Stimulated activated naive CD8-positive, alpha-beta T cell treated with anti-CD3 and anti-CD28 coated beads, Interleukin-15, Interleukin-2, amounts not matched to agents 100 U/mL and 50 U/mL, for 24 hours (primary cell): ENCODE measurements at places on chromosomes 12 and 14.

DNA sequence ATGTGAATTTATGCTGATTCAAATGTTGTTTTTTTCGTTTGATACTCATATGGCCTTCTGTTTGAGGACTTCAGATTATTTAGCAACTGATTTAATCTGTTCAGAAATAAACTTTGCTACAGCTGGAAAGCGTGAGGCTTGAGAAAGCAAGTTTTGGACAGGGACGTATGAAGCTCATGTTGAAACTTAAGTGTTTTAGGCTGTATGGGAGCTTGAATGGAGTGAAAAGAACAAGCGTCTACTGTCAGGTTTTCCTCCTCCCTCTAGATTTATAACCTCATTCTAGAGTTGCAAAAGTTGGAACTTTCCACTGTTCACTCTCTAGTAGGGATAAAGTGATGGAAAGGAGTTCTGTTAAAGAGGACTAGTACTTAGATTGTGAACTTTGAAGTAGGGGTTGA is 1.0 kb downstream of the PRPF39 start:
- DNase-seq = no peak

DNA sequence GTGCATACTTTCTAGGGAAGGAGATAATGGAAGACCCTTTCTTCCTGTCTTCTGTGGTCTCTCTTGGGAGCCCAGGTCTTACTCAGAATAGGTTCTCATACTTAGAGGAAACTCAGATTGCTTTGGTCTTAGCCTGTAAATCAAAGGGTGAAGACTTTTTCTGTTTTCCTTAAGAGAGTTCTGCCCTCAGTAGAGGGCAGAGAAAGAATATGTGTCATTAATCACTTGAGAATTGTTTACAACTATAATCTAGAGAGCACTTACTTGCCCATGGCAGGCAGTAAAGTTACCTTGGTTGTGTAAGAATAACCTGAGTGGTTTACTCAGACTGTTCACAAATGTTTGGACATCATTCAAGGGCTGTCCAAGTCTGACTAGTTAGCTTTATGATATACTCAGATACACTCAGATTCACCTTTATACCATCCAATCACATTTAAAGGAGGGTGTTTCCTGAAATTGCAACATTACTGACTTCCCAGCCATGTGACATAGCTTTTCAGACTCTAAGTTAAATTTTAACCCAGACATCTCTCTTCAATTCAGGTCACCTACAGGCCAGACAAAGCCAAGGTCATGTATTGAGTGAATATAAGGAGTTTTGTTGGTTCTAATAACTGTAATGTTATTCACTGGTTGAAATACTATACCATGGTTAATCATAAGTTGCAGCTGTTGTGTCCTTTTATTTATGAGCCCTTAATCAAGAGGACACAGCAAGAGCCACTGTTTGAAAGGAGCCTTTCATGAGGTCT is 372.2 kb downstream of the RAD51B start:
- no peak for DNase-seq

DNA sequence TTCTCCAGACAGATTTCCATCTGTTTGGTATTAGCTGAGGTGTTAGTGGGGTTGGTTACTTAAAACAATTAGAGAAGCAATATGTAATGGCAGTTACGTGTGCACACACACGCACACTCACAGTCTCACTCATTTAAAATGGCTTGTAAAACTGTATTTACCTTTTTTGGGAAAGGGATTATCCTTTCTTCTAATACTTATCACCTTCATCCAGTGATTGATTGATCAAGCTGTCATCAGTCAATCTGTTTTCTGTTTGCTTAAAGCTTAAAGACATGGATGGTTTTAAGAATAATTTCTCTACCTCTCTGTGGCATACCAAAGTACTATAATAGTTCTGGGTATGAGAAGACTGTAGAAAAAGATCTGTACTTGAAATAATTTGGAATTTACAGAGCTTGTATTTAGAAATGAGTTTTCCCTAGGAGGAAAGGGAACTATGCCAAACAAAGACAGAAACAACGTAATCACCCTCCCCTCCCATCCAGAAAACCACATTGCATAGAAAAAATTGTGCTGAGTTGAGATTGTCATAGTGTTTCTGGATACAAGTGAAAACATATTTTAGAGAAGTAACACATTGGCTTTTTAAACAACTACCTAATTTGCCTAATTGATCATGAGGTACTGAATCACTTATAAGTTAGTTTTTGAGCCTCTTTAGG is 455.8 kb downstream of the PCNX1 start:
- no peak for DNase-seq

DNA sequence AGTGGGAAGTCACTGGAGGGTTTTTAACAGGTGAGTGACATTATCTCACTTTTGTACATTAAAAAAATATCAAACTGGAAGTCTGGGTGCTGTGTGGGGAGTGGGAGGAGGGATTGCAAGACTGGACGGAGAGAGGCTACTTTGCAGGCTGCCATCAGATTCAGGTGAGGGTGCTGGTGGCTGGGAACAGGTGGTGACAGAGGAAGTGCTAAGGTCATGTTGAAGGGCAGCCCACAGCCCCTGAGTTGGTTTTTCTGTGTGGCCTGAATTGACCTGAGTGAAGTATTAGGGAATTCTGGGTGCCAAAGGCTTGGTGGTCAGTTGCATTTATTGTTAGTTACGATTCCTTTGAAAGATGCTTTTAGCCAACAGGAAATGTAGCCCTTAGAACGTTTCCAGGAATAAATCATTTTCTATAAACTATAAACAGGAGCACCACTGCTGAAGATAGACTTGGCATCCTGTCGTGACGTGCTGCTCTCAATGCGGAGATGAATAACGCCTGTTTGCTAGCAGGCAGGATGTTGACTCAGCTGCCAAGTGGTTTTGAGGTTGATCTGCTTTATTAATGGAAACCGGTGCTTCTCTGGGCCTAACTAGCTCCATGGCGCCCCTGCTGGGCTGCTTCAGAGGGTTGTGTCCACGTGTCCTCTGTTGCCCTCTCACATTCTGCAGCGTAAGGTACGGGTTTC is 707.5 kb upstream of the TMEM132C start:
- peak; percentile 78 for DNase-seq

DNA sequence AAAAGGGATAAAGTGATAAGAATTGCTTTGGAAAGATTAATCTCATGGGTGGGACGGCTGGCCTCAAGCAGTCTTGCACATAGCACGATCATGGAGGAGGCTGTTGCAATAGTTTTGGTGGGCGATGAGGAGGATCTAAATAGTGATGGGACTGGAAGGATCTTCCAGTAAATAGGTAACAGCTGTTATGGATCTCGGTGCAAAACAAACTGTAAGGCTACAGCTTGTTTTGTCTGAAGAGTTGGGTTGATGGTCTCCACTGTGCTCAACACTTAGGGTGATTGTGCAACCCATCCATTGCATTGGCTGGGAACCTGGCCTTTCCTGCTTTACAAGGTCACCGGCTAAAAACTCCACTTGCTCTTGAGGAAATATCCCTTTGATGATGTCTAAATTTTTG is 21.0 kb downstream of the IGF1 start:
- DNase-seq = no peak

GRCh38 chr12:89346741-89347324 is 5.5 kb downstream of the DUSP6 start:
- DNase-seq = no peak
